ENCODE measurements at places on chromosomes 3 and 15.

GRCh38 chr3:130404401-130404800 is 58.9 kb downstream of the COL6A5 start:
- DNase-seq, result no peak

GRCh38 chr3:128252083-128252482 is 98.8 kb downstream of the EEFSEC start:
- DNase-seq, result no peak

DNA sequence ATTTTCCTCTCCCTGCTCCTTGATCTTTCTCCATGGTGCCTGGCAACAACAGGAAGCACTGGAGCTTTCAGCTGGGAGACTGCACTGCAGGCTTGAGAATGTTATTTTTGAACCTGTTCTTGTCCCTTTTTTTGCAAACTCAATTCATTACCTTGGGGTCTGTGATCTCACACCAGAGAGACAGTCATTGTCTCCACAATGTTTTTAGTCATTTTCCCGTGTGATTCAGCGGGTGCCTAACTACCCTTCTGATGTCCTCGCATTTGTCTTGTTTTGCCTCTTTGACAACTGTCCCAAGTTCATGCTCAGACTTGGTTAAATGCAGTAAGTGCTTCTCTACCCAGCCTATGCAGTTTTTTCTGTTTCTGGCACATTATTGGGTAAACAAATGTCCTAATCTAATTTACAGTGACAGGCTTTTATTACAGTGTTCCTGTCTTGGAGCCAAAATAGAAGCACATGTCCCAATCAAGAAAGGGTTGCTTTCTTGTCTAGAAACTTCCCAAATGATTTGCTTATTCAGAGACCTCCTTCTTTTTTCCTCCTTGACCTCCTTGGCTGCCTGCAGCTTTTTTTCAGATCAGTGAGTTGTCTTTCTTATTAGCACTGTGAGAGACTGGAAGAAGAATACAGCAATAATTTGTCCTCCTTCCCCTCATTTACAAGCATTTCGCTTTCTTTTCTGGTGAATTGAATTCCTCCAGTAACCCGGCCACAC is 162.4 kb downstream of the NSUN3 start:
- no peak for DNase-seq

DNA sequence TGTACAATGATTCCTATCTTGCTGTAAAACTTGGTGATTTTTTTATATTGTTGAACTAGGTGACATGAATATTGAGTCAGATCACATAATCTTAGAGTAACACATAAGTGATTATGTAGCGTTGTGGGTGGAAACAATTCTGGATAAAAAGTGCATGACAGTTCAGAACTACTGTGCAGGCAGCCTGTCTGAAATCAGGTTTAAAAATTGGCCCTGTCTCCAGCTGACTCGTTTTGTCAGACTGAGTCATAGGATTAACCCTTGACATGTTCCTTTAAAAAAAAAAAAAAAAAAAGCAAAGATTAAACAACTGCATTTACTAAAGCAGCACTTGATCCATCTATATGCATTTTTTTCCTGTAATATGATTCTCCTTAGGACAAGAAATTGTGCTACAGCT is 160.0 kb upstream of the CGNL1 start:
- DNase-seq, result peak; percentile 42

- no peak for DNase-seq
Observed at GRCh38 chr15:42819786-42820185, 82.9 kb upstream of the CDAN1 start.

- DNase-seq, result no peak
Observed at GRCh38 chr3:24688446-24689148, 193.9 kb upstream of the THRB start.

DNA sequence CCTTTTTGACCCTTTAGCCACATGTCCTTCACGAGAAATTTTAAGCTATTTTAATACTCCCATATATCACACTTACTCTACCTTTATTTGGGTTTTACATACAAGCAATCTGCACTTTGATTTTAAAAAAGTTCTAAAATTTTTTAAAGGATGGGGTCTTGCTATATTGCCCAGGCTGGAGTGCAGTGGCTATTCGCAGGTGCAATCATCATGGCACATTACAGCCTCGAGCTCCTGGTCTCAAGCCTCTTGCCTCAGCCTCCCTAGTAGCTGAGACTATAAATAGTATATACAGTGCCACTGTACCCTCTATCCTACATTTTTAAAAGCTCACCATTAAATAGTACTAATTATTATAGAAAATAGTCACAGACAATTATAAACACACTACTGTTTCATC is 29.9 kb downstream of the NIT2 start:
- no peak for DNase-seq

GRCh38 chr3:195079636-195080035 is 191.3 kb downstream of the XXYLT1 start:
- DNase-seq, result no peak

- DNase-seq, result no peak
Observed at GRCh38 chr3:162367429-162368260, 871.0 kb downstream of the OTOL1 start.

GRCh38 chr15:101118615-101119014 is 133.2 kb downstream of the CHSY1 start:
- no peak for DNase-seq
